Activated CD8-positive, alpha-beta T cell treated with anti-CD3 and anti-CD28 coated beads for 36 hours (primary cell): ENCODE measurements at places on chromosomes 16 and 17. TPM values are rescaled to one million over a fixed set of nuclear protein-coding genes. Genes with fewer than 3 reads are reported as not detected.

LONP2 gene
- total RNA-seq, result 51.6 TPM

C1QTNF8 gene
- total RNA-seq, result not detected

ATP2A3 gene
- total RNA-seq, result 117 TPM

- H3K4me1 ChIP-seq, result no peaks in the 10 kb centered on the region
- no peak overlapping the region for H3K27ac ChIP-seq
- no peak overlapping the region for H3K4me3 ChIP-seq
Observed at GRCh38 chr17:28394337-28395116, 11.5 kb downstream of the SLC46A1 start.
